ENCODE measurements at places on chromosomes 6 and 20. TPM values are rescaled to one million over a fixed set of nuclear protein-coding genes. Genes with fewer than 3 reads are reported as not detected.

The NHLRC1 gene
- total RNA-seq, result 0.73 TPM

The DEFB124 gene
- 0.62 TPM for total RNA-seq

The ADGB gene
- 0.87 TPM for total RNA-seq

The BFSP1 gene
- 4.9 TPM for total RNA-seq

The GRM1 gene
- total RNA-seq, result 0.10 TPM

The SNAP91 gene
- total RNA-seq, result 0.71 TPM

DNA sequence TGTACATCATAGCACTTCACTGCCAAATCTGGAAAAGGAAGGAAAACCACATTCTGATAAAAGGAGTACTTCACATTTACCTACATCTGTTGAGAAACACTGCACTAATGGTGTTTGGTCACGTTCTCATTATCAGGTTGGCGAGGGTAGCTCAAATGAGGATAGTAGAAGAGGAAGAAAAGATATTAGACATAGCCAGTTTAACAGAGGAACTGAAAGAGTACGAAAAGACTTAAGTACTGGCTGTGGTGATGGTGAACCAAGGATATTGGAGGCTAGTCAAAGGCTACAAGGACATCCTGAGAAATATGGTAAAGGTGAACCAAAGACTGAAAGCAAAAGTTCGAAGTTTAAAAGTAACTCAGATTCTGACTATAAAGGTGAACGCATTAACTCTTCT, 32.0 kb upstream of the GJA10 start:
- DNase-seq, result no peak
- H3K4me1 ChIP-seq, result no peaks in the 10 kb centered on the region
- H3K36me3 ChIP-seq, result no peaks in the 10 kb centered on the region
- H3K4me3 ChIP-seq, result no peak overlapping the region
- no peaks in the 10 kb centered on the region for H3K27me3 ChIP-seq
- no peak overlapping the region for H3K27ac ChIP-seq

DNA sequence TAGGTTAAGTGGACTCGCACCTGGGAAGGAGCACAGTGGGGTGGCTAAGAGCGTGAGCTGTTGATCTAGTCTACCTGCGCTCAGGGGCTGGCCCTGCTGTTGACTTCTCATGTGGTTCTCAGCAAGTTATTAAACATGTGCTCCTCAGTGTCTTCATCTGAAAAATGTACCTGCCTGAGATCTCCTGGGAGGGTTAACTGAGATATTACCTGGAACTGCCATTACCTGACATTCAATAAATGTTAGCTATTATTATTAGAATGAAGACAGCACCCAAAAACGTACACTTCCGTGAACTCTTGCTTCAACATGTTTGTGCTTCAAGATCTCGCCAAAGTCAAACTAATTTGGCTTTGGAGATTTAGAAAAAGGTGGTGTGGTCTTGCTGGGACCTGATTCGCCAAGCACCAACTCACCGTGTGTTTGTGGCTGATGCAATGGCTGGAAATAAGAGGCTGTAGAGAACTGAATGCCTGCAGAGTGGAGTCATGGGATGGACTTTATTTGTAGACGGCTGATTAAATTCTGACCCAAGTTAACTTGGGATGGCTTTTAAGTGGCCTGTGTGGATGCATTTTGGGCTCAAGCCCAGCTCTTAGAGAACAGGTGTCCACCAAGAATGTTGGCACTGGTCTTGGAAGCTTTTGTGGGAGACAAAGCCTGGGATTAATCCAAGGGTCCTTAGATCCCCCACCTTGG, 692.9 kb downstream of the QKI start:
- H3K4me1 ChIP-seq, result no peaks in the 10 kb centered on the region
- H3K36me3 ChIP-seq, result no peaks in the 10 kb centered on the region
- no peaks in the 10 kb centered on the region for H3K27me3 ChIP-seq

DNA sequence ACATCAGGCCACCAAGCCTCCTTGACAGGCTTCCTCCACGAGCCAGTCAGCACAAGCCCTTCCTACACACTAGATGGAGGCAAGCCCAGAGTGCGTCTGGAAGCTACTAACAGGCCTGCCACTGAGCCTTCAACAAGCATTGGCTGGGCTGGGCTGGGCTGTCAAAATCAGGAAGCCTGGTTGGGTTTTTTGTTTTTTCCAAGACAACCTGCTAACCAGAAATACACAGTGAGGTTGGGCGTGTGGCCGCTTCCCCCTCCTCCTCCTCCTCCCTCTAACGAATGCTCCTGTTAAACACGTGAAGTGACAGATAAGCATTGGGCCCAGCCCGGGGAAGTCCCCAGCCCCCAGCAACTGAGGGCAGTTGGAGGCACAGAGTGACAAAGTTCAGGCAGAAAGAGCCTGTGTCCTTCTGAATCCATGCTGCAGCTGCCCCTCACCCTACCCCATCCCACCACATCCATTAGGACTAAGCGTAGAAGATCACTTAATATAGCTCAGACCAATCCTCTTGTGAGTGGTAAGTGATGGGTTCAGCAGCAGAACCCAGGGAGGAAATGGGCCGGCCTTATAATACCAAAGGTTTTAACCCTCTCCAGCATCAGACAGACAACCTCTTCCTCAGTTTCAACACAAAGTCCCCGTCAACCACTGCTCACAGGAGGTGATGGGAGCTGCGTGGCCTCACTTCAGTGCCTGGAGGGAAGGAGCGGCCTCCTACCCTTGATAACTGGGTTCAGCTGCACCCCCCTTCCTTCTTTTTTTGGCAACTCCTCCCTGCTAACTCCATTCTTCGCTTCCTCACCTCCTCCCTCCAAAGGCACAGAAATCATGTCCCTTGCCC, 1.1 kb downstream of the NFATC2 start:
- no peaks in the 10 kb centered on the region for H3K27me3 ChIP-seq
- H3K4me3 ChIP-seq, result no peak overlapping the region
- no peaks in the 10 kb centered on the region for H3K36me3 ChIP-seq
- peaks cover 4% of the 10 kb centered on the region for H3K4me1 ChIP-seq
- peak; percentile 67 for DNase-seq

DNA sequence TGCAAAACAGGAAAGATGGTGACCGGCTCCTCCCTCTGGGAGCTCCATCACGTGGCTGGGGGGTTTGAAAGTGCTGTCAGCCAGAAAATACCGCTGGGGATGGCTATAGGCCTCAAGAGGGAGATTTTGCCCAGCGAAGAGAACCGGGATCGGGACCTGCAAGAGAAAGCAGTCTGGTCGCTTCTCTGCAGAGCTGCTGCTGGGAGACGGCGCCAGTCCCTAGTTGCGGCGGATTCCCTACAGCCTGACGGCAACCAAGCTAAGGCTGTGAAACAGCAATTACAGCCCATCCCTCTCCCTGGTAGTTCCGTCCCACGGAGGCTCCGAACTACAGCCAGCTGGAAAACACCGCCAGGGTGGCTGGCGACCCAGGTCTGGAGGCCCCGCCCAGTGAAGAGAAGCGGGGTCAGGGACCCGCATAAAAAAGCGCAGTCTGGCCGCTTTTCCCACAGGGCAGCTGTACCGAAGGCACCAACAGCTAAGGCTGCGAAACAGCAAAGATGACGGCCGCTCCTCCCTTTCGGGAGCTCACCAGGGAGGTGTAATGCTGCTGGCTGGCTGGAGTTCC, 238.1 kb upstream of the IRAK1BP1 start:
- no peaks in the 10 kb centered on the region for H3K36me3 ChIP-seq
- H3K27me3 ChIP-seq, result no peaks in the 10 kb centered on the region
- H3K4me3 ChIP-seq, result peak overlapping the region; percentile 13

GRCh38 chr20:52060794-52061714, 130.5 kb downstream of the ZFP64 start:
- H3K27me3 ChIP-seq, result no peaks in the 10 kb centered on the region
- no peak for DNase-seq
- H3K4me3 ChIP-seq, result no peak overlapping the region

- no peak overlapping the region for H3K27ac ChIP-seq
- H3K4me3 ChIP-seq, result no peak overlapping the region
- H3K36me3 ChIP-seq, result no peaks in the 10 kb centered on the region
- peaks cover 9% of the 10 kb centered on the region for H3K4me1 ChIP-seq
Observed at GRCh38 chr6:16217156-16217721, 21.1 kb upstream of the GMPR start.

DNA sequence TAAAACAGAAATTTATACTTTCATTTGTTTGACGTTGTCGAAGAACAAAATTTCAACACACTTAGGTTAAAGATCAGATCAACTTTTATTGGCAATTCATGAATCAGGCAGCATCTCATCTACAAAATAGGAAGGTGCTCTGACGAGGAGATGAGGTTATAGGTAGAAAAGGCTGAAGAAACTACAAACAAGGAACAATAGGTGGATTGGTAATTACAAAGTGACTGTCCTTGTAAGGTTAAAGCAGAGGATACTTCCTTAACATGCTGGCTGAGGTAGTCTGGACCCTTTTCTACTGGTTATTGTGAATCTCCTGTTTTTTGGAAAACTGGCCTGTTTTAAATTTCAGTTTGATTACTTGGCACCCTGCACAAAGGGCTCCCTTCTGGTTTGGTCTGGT, 32.5 kb upstream of the TRIM27 start:
- DNase-seq, result no peak
- H3K4me3 ChIP-seq, result no peak overlapping the region
- H3K27me3 ChIP-seq, result no peaks in the 10 kb centered on the region

GRCh38 chr6:142621822-142622221, 320.0 kb downstream of the ADGRG6 start:
- H3K27ac ChIP-seq, result no peak overlapping the region
- DNase-seq, result no peak
- H3K36me3 ChIP-seq, result no peaks in the 10 kb centered on the region
- no peaks in the 10 kb centered on the region for H3K27me3 ChIP-seq
- no peak overlapping the region for H3K4me3 ChIP-seq

- no peak for DNase-seq
- H3K27me3 ChIP-seq, result no peaks in the 10 kb centered on the region
- H3K4me1 ChIP-seq, result no peaks in the 10 kb centered on the region
- no peak overlapping the region for H3K4me3 ChIP-seq
Observed at GRCh38 chr20:44097521-44098255, 89.3 kb downstream of the JPH2 start.

DNA sequence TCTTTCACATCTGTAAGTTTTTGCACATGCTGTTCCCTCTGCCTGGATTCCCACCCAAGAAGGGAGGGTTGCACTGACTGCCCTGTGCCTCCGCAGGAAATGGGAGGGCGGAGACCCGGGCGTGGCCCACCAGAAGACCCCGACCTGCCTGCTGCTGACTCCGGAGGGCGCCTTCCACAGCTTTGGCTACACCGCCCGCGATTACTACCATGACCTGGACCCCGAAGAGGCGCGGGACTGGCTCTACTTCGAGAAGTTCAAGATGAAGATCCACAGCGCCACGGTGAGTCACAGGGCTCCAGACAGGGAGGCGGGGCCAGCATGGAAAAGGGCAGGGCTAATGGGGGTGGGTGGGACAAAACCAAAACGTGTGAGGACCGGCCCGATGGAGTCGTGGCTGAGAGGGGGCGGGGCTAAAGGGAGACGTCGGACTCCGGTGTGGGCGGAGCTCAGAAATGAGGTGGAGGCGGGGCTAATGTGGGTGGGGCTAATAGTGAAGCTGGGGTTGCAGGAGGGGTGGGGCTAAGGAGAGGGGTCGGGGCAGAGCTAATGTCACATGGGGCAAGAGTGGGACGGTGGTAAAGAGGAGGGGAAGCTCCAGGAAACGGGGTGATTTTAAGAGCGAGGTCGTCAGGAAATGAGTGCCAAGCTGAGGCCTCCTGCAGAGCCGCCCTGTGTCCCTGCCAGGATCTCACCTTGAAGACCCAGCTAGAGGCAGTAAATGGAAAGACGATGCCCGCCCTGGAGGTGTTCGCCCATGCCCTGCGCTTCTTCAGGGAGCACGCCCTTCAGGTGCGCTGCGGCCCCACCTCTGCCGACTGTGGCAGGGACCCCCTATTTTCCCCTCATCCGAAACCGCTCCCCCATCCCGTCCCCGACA, 12.6 kb downstream of the HSPA12B start:
- no peaks in the 10 kb centered on the region for H3K27me3 ChIP-seq
- H3K27ac ChIP-seq, result no peak overlapping the region
- H3K36me3 ChIP-seq, result no peaks in the 10 kb centered on the region
- H3K4me3 ChIP-seq, result no peak overlapping the region

- H3K36me3 ChIP-seq, result no peaks in the 10 kb centered on the region
- H3K4me3 ChIP-seq, result no peak overlapping the region
- no peak for DNase-seq
- H3K4me1 ChIP-seq, result no peaks in the 10 kb centered on the region
- H3K27ac ChIP-seq, result no peak overlapping the region
Observed at GRCh38 chr6:83615025-83615999, 93.6 kb downstream of the SNAP91 start.

GRCh38 chr20:59822291-59823029, 111.0 kb downstream of the SYCP2 start:
- no peaks in the 10 kb centered on the region for H3K27me3 ChIP-seq
- DNase-seq, result no peak
- H3K36me3 ChIP-seq, result no peaks in the 10 kb centered on the region
- no peak overlapping the region for H3K4me3 ChIP-seq

- no peaks in the 10 kb centered on the region for H3K27me3 ChIP-seq
- no peaks in the 10 kb centered on the region for H3K36me3 ChIP-seq
Observed at GRCh38 chr20:62360854-62361798, 6.0 kb downstream of the LAMA5 start.

DNA sequence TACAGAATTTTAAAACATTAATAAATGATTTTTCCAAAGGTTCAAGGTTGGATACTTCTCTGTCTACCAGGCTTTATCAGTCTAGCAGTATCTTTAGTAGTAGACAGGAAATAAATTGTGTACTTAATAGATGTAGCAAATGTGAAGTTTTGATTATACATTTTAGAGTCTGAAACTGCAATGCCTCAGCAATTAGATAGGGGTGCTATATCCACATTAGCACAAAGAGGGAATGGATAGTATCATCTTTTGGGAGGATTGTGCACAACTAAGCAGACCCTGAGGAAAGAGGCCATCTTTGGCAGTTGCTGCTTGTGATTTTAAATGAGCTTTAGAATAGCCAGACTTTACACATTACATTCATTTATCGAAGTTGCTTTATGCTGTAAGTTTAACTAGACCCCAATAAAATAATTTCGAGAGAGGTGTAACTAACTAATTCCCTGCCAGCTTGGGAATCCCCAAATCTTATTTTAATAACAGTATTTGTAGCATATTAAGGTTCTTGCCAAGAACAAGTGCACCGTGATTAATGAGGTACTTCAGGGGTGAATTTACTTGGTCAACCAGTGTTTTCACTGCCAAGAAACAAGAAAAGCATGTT, 2.8 kb downstream of the KCNQ5 start:
- peaks cover 6% of the 10 kb centered on the region for H3K4me1 ChIP-seq
- no peaks in the 10 kb centered on the region for H3K36me3 ChIP-seq
- no peaks in the 10 kb centered on the region for H3K27me3 ChIP-seq
- no peak overlapping the region for H3K27ac ChIP-seq
- DNase-seq, result no peak

- H3K36me3 ChIP-seq, result no peaks in the 10 kb centered on the region
- DNase-seq, result no peak
- H3K4me1 ChIP-seq, result peaks cover 20% of the 10 kb centered on the region
- no peak overlapping the region for H3K4me3 ChIP-seq
- no peaks in the 10 kb centered on the region for H3K27me3 ChIP-seq
Observed at GRCh38 chr20:63773571-63774241, 34.1 kb downstream of the SLC2A4RG start.

Measured in ovary (tissue), 10 donors.